ENCODE measurements at places on chromosomes 1 and 21.

DNA sequence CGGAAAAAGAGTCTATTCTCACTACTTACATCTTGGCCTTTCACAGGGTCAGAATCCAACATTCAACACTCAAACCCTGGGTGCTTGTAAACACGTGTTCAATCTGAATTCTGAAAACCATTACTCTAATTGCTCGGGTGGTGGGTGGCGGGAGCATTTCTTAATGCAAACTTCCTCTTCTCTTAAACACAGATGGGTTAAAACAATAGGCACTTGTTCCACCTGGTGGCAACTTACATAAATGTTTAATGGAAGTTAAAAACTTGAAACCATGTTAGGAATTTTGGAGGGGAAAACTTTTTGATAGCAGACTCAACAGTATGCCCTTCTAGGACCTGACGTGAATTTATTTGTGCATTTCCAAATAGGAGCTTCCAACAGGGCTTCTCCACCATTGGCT is 23.4 kb upstream of the TDRD10 start:
- peak; percentile 39 for DNase-seq

DNA sequence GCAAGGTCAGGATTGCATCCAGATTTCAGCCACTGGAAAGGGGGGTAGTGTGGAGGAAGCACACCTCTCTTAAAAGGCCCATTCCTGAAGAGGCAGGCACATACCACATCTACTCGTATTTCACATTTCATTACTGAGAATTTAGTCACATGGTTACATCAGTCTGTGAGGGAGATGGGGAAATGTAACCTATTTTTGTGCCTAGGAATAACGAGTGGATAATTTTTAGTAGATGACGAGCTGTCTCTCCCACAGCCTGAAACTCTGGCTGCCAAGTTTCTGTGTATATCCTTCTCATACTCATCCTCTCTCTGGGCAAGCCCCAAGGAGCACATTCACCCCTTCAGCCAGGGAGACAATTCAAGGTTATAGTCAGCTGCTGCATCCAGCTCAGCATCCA is 10.3 kb upstream of the C21orf91 start:
- peak; percentile 81 for DNase-seq

DNA sequence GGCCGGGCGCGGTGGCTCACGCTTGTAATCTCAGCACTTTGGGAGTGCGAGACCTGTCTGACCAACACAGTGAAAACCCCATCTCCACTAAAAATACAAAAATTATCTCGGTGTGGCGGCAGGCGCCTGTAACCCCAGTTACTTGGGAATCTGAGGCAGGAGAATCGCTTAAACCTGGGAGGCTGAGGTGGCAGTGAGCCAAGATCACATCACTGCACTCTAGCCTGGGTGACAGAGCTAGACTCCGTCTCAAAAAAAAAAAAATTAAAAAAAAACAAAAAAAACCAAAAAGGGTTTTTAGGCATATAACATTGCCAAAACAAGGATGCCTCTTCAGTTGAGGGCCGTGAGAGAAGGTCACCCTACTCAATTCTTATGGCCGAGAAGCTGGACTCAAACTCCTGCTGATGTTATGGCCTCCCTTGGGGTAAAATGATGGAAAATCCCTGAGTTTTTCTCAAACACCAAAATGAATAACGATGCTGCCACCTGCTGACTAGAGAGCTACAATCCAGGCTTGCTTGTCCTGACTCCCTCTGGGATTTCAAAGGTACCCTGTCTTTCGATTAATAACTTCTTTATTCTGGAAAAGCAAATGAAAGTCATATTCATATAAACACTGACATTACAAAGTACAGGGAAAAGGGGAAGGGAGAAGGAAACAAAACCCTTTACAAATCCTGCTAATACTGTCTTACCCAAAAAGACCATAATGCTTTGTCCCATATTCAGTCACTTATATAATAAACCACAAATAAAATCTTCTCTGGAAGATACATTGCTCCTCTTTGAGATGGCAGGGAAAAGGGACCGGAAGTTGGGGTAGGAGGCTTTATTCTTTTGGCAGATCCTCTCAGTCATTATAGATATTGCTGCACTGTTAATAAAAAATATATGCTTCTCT is 10.7 kb downstream of the RAB42 start:
- peak; percentile 75 for DNase-seq

DNA sequence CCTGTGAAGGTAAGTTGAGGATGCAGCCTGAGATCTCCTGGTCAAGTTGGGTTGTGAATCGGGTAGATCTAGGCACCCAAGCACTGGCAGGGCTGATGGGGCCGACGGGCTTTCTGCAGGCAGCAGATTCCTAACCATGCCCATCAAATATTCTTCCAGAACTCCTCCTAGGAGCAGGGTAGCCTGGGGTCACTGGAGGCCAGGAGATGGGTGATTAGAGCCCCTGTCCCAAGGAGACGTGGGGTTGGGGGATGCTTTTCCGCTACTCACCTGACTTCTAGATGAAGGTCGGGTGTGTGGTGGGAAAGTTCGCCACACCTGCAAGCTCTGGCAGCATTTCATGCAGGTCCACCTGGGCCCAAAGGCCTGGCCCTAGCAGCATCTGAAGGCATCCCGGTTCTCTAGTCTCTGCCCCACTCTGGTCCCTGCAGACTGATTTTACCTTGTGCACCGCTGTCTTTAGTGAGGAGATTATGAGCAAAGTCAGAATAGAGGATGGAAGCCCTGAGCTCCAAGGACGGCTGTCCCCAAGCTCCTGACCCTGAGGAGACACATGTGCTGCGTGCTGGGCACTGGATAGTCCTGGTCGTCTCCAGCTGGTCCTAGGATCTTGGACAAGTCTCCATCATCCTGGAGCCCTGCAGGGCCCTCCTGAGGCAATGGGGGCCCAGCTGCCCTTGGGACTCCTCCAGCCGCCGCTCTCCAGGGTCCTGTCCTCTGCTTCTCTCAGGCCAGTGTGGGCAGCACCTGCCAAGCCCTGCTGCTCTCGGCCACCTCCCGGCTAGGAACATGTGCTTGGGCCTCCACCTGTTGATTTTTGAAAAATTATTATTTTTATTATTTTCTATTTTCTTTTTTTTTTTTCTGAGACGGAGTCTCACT is 21.8 kb upstream of the C2CD2 start:
- DNase-seq = no peak

DNA sequence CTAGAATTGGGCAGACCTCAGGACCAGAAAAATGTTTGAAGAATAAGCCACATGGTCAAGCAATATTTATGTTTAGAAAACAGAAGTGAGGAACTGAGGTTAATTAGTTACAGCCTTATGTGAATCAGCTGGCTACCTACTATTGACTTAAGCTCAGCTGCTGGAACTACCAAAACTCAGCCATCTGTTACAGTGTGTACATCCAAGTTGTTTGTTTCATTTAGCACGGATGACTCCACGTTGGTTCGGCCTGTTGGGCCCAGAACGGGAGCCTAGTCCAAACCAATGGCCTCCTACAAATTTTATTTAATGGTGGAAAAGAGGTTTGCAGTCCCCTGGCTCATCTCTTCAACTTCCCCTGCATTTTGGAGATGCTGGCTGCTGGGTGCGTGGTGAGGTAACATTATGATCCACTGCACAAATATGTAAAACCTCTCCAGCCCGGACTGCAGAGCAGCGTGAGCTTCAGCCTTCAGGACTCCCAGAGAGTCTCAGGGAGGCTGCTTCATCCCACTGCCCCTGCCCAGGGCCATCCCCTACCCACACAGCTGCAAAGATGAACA is 143.4 kb downstream of the ZZZ3 start:
- peak; percentile 94 for DNase-seq

- no peak for DNase-seq
Measured at GRCh38 chr1:91148641-91149069, 126.8 kb upstream of the ZNF644 start.

DNA sequence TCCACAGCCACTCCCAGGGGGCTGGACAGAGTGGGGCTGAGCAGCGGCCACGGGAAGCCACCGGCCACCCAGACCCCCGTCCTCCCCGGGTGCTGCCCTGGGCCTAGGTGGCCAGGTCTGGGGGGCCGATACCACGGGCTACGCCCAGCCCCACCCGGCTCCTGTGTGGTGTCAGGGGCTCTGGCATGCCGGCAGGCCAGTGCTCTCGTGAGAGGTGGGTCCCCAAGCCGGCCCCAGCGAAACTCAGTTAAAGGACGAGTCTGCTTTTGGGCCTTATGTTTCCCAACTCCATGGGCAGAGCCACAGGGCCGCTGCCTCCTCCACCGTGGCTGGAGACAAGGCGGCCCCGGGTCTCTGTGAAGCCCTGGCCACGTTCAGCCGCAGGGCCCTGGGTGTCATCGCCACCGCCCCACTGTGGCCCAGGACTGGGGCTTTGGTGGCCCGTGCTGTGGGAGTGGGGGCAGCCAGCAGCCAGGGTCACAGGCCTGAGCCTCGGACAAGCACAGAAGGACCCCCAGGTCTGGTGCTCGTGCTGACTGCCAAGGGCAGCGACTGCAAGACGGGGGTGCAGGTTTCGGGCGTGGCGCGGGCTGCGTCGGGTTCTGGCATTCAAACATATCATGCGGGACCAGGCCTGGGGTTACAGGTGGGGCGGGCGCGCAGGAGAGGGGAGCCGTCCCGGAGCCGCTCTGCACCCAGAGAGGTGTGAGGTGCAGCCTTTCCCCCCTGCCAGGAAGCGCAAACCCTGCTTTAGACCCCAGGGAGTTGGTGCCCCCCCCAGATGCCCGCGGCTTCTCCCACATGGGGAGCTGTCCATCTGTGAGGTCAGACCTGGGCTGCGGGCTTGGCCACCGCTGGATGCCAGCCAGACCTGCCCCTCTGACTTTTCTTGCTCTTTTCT is 11.9 kb upstream of the C1orf159 start:
- no peak for DNase-seq

- peak; percentile 44 for DNase-seq
Measured at GRCh38 chr1:112546076-112546475, 37.3 kb downstream of the WNT2B start.

- DNase-seq = no peak
Measured at GRCh38 chr1:14103878-14104430, 404.0 kb downstream of the PRDM2 start.

GRCh38 chr1:187042538-187042937 is 213.8 kb downstream of the PLA2G4A start:
- DNase-seq = no peak

GRCh38 chr1:6770751-6771440 is 14.4 kb upstream of the CAMTA1 start:
- DNase-seq = peak; percentile 58

GRCh38 chr21:38869946-38870345 is 64.2 kb downstream of the ETS2 start:
- no peak for DNase-seq

DNA sequence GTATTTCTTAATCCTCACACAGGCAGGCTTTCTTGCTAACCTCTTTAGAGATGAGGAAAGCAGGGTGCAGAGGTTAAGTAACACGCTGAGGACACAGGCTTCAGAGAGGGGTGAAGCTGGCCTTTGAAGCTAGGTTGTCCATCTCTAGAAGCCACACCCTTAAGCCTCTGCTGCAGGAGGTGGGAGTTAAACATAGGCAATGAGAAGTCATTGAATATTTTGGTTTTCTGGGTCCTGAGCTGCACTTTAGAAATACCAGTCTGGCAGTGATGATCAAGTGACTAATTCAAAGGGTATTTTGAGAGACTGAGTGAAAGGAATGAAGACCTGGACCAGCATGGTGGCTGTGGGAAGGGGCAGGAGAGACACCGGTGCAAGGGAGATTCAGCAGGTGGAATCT is 9.9 kb downstream of the KCNJ15 start:
- DNase-seq = peak; percentile 78

DNA sequence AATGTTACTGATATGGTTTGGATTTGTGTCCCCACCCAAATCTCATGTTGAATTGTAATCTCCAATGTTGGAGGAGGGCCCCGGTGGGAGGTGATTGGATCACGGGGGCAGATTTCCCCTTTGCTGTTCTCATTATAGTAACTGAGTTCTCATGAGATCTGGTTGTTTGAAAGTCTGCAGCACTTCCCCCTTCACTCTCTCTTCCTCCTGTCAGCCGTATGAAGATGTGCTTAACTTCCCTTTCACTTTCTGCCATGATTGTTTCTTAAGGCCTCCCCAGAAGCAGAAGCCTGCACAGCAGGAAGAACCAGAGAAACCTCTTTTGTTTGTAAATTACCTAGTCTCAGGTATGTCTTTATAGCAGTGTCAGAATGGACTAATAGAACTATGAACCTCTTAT is 28.4 kb downstream of the TRIM33 start:
- DNase-seq = no peak

- no peak for DNase-seq
Measured at GRCh38 chr1:247840818-247841217, 878 bp downstream of the OR11L1 start.

DNA sequence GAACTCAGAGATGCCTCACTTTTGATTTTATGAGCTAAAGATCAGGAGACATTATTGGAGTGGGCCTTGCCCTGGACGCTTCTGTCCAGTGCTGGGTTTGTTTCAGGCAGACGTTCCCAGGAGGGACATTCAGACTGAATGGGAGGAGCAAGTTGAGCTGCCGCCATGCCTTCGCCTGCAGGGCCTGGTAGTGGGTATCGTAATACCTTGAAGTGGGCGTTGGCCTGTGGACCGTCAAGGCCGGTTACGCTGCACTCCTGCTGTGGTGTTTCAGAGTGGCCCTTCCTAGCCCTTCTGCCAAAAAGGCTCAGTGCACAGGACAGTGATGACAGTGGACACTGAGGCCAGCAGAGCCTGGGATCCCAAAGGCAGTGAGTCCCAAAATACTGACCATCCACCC is 1.6 kb downstream of the FAM3B start:
- no peak for DNase-seq

GRCh38 chr21:42395302-42395701 is 550 bp downstream of the TMPRSS3 start:
- DNase-seq = no peak

DNA sequence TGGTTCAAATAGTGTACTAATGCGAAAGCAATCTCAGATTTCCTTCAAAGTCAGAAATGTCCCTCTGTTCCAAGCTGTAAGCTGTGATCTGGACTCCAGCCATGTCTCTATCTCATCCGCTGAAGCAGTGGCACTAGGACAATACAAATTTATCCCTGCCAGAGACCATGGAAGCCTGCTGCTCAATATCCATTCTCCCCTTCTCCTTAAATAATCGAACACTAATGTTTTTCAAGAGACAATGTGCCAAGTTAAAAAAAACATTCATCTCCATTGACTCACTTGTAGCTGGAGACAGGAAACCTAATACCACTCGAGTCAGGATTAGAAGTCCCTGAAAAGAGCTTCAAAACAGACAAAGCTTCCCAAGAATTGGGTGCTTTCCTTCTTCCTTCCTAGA is 38.5 kb upstream of the PGBD5 start:
- DNase-seq = no peak

DNA sequence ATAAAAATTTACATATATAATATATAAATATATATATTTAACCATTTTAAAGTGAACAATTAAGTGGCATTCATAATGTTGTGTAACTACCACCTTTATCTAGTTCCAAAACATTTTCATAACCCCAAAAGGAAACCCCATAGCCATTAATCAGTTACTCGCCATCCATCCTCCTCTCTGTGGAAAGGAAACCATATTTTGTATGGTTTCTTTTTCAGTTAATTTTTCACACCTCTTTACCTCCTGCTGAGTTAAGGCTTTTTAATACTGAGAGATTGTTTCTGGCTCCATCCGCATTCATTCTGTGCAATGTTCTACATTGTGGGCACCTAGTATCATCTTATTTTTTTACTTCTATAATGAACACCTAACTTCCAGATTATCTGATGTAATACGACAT is 512.1 kb downstream of the LMO4 start:
- no peak for DNase-seq
